Activated T-cell treated with anti-CD3 and anti-CD28 coated beads for 1 hour (primary cell): ENCODE measurements at places on chromosomes 12 and 14.

DNA sequence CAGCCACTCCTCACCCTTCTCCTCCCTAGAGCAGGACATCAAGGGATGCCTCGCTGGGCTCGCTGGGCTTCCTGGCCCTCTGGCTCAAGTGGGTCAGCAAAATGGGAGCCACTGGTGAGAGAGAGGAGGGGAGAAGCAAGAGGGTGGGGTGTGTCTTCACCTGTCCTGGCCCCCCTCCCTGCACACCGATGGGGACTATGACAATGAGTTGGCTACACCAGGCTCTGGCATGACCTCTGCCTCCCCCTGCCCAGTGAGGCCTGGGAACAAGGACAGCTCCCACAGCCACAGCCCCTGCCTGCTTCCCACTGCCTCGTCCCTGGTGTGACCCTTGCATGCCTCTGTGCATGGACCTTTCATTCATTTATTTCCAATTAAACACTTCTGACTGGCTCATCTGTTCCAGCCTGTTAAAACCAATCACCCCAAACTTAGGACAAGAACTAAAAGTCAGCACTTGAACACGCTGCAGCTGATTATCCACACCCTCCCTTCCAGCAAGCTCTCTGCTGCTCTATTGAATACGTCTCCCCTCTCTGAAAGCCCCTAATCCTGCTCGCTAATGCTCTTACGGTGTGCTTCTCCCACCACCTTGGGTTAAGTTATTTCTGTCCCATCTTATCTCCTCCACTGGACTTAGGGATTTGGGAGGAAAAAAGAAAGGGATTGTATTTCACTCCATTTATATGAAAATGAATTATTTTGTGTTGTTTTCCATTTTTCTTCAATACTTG, 5.8 kb upstream of the PPP2R5C start:
- DNase-seq, result no peak

GRCh38 chr14:53390008-53390407, 236.9 kb upstream of the DDHD1 start:
- no peak for DNase-seq

- DNase-seq, result no peak
These were observed 27.8 kb downstream of the FBRSL1 start for GRCh38 chr12:132517740-132518100.

- no peak for DNase-seq
These were observed 117.0 kb downstream of the PRKD1 start for GRCh38 chr14:29810682-29811081.

GRCh38 chr14:20428010-20428365, 8.0 kb downstream of the KLHL33 start:
- DNase-seq, result no peak

GRCh38 chr14:61342932-61343331, 21.6 kb downstream of the PRKCH start:
- no peak for DNase-seq
